ENCODE measurements at places on chromosomes 2 and 18.

- no peak for DNase-seq
Measured at GRCh38 chr2:111918383-111918806, 20.0 kb downstream of the MERTK start.

GRCh38 chr2:239154971-239155805 is 245.6 kb downstream of the HDAC4 start:
- no peak for DNase-seq

DNA sequence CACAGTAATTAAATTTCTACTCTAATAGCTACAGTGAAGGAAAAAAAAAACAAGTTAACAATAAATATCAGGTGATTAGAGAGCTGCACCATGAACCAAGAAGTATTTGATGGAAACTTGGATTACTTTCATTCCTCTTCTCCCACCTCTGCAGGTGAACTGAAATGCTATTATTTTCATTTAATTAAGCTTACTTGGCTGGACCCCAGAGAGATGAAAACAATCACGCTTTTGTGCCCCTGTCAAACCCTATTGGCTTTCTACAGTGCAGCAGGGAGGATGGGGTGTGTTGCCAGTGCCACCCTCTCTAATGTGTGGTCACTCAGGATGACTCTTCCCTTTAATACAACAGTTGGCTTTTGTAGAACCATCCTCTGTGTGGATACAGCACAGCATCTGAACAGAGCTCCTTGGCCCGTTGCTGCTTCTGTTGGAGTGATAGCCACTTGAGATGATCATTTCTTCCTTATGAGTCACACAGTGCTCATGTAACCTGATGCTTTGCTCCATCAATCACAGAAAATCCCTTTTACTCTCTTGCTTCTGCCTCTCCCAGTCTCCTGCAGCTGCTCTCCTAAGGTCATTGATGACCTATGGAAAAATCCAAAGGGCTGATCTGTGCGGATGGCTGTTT is 5.5 kb upstream of the ARL4C start:
- no peak for DNase-seq

DNA sequence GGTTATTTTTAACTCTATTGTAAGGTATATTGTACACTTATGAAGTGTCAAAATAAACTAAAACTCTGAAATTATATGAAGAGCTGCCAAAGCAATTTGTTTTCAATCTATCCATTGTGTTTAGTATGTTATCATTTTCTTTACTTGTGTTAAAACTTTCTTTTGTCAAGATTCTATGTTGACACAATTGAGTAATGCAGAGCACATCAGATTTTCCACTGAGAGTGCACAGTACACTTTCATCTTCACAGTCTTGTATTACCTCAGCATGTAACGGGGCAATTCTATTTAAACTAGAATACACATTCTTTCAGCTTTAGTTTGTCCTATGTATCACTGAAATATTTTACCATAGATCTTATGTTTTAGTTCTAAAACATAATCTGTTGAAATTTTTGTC is 304.4 kb upstream of the ZC3H15 start:
- DNase-seq: no peak

- no peak for DNase-seq
Measured at GRCh38 chr2:27920148-27920885, 29.8 kb downstream of the BABAM2 start.

GRCh38 chr18:29892960-29893558 is 1149.5 kb downstream of the DSC3 start:
- no peak for DNase-seq

DNA sequence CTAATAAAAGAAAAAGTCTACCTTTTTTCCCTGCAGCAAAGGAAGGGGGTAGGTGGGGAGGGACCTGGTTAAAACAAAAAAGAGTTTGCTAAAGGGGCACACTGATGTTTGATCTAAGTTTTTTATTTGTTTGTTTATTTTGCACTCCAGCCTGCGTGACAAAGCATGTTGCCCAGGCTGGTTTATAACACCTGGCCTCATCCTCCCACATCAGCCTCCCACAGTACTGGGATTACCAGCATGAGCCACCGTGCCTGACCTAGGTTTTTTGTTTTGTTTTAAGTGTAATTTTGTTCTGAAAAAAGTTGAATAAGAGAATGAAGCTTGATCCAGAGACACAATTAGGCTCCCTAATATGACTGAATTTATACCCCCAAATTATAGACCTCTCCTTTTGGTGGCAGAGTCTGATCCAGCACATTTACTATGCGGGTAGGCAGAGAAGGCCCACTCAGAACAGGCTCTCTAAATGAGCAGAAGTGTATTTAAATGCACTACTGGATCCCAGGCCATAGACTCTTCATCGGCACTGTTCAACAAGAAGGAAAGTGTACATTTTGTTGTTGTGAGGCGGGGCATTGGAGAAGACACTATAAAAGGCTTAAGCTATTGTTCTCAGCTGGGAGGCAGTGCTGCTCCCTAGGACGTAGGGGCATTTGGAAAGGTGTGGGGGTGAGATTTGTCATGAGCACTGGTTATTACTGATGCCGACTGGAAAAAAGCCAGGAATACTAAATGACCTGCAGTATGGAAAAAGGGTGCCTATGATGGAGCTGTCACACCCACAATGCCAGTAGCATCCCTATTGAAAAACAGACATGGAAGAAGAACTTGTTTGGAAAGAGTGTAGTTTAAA is 32.4 kb downstream of the MRPS9 start:
- no peak for DNase-seq
